ENCODE measurements at places on chromosomes 2 and 18.

DNA sequence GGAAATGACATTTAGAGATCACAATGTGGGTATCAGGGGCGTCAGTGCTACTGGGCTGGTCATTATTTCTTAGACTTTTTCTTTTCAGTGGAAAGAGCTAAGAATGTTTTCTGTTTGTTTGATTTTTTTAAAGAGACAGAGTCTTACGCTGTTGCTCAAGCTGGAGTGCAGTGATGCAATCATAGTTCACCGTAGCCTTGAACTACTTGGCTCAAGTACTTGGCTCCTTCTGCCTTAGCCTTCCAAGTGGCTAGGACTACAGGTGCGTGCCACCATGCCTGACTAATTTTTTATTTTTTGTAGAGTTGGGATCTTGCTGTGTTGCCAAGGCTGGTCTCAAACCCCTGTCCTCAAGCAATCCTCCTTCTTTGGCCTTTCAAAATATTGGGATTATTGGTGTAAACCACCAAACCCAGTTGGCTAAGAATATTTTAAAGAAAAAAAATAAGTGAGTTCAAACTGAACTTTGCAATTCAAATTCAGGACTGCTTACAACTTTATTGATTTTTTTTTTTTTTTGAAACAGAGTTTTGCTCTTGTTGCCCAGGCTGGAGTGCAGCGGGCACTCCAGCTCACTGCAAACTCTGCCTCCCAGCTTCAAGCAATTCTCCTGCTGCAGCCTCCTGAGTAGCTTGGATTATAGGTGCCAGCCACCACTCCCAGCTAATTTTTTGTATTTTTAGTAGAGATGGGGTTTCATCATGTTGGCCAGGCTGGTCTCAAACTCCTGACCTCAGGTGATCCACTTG, 154.2 kb downstream of the MIB1 start:
- no peak for DNase-seq

- no peak for DNase-seq
Observed at GRCh38 chr2:174788291-174788929, 24.1 kb upstream of the CHRNA1 start.

GRCh38 chr2:12709207-12709522, 7.6 kb upstream of the TRIB2 start:
- DNase-seq: no peak

DNA sequence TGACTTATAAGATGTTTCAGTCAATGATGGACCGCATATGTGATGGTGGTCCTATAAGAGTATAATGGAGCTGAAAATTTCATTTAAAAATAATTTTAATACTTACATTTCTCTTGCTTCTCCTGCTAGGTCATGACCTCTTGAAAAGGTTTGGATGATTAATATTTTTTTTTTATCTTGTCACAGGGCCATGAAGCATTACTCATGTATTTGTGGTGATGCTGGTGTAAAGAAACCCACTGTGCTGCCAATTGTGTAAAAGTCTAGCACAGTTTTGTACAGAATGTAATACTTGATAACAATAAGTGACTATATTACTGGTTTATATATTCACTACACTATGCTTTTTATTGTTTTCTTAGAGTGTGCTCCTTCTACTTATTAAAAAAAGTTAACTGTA, 124.2 kb upstream of the CELF4 start:
- no peak for DNase-seq

DNA sequence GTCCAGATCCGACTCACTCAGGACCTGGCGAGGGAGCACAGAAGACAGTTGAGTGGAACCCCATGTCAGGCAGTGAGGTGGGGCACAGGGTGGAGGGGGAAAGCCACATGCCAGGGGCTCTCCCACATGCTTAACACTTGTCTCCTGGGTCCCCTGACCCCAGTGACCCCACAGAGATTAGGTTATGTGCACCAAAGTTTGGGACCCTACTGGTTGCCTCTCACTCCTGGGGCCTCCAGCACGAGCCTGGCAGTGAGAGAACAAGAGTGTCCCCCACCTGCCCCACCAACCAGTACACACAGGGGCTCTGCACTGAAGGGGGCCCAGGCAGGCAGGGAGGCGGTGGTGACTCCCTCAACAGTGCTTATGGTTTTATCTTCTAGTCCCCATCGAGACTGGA, 58.3 kb downstream of the CIB4 start:
- DNase-seq: no peak

DNA sequence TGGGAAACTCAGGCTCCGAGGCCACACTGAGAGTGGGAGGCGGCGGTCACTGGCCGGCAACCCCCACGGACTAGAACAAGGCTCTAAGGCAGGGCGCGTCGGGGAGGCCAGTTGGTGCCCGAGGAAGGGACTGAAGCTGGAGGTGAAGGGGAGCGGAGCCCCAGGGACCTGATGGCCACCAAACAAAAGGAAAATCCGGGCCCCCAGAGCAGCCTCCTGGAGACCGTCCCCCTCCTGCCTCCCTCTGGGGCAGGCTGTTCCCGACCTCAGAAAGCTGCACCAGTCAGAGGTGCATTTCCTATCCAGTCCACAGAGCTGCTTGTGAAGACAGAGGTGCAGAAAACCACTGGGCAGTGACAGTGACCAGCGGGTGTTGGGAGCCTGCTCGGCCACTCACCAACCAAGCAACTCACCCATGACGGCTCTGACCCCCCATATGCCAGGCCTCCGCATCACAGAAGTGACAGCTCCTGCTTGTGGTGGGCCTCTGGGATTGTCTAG, 172.7 kb downstream of the TWIST2 start:
- no peak for DNase-seq

GRCh38 chr2:119245076-119245840, 21.6 kb downstream of the STEAP3 start:
- no peak for DNase-seq

- no peak for DNase-seq
Observed at GRCh38 chr2:30866974-30867373, 59.7 kb upstream of the CAPN13 start.

DNA sequence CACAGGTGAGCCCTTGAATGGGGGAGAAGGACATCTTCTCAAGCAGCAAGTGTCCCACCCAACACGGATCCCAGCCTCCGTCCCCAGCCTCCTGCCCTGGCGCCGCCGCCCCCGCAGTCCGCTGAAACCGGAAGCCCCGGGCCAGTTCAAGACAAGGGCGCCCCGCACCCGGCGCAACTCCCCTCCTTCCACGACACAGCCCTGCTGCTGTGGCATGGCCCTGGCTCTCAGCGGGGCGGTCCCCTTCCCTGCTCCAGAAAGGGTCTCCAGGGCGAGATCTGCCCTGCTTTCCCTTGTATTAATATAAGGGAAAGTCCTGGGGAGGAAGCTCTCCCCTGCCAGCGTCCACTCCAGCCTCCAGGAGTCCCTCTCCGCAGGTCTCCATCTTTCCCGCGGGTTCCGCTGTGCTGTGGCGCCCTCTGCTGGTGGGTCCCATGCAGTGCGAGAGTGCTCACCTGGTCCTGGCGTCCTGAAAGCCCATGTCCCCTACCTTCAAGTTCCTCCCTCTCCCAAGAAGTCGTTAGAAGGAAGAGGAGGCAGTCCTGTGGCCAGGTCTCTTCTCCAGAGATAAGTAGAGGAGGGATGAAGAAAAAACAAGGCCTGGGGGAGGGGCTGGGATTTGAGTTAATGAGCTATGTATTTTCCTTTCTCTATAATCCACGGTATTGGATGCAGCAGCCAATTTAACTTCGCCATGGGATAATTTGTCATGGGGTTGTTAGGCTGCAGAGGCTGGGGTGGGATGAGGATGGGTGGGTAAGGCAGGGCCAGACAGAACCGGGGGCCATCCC, 176.0 kb downstream of the SMAD2 start:
- DNase-seq: peak; percentile 79

DNA sequence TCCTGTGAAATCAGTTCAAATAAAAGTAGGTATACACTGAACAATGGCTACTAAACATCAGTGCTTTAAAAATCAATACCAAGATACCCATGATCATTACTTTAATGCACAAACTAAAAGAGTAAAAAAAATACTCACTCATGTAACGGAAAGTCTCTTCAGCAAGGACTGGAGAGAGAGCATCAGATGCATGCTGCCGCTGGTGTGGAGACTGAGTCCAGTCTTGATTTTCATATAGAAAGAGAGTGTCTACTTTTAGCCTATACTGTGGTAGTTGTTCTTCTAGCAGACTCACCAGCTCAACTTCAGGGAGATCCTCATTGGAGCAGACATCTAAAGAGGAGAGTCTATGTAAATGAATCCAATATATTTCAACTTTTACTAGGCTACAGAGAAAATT, 44.0 kb downstream of the TRAK2 start:
- no peak for DNase-seq

GRCh38 chr18:57780706-57781347, 22.3 kb downstream of the ATP8B1 start:
- no peak for DNase-seq

- no peak for DNase-seq
Observed at GRCh38 chr18:24170360-24170759, 31.5 kb downstream of the CABYR start.

GRCh38 chr18:68445136-68445535, 269.8 kb downstream of the TMX3 start:
- no peak for DNase-seq

- DNase-seq: no peak
Observed at GRCh38 chr18:7632152-7633098, 65.3 kb downstream of the PTPRM start.

DNA sequence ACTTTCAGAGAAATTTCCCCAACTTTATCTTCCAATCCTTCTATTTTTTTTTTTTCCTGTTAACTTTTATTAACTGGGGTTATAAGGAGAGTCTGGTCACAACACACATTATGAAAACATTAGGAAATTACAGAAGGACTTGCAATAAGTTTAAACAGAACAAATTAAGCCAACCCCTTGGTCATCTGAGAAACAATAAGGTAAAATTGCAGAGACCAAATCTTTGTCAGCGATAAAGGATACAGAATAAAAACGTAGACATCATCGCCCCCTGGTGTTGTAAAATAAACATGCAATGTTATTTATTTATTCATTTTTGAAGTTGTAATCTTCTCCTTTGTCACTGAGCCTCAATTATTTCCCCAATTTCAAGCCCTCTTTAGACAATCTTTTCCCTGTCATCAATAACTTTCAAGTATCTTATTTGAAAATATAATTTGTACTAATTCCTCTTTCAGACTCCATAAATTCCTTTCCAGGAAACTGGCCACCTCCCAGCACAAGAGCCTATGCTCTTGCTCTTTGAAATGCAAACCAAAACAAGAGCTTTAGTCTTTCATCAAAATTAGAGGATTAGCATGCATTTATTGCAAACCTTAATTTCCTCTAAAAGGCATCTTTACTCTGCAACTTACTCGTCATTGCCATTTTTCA, 19.5 kb downstream of the G6PC2 start:
- no peak for DNase-seq

DNA sequence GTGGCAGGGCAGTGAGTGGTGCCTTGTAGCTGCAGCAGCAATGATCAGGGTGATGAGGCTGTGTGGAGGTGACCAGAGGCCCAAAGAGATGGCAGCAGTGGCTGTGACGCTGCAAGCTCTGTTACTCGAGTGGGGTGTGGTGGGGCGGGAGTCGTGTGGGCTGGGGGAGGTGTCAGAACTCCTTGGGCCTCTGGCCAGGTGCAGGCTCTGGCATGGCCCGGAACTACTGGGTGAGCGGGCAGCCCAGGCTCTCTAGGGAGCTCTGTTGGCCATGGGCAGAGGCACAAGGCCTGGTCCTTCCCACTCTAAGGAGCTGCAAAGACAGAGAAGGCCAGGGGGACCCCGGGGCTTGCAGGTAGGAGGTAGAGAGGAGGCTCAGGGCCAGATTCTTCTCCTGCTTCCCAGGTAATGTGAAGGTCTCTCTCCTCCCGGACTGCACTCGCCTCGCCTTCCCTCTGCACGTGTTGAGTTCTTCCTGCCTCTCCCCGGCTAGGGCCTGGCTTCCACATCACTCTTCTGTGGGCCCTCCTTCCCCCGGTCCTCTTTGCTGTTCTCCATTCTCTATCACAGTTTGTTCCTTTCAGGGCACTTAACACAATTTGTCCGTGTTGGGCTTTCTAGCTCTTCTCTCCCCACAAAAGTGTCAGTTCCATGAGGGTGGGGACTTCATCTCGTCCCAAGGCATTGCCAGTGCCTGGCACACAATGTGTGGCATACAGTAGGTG, 114.8 kb downstream of the MCFD2 start:
- no peak for DNase-seq

- no peak for DNase-seq
Observed at GRCh38 chr2:86360776-86361175, 23.4 kb upstream of the REEP1 start.

DNA sequence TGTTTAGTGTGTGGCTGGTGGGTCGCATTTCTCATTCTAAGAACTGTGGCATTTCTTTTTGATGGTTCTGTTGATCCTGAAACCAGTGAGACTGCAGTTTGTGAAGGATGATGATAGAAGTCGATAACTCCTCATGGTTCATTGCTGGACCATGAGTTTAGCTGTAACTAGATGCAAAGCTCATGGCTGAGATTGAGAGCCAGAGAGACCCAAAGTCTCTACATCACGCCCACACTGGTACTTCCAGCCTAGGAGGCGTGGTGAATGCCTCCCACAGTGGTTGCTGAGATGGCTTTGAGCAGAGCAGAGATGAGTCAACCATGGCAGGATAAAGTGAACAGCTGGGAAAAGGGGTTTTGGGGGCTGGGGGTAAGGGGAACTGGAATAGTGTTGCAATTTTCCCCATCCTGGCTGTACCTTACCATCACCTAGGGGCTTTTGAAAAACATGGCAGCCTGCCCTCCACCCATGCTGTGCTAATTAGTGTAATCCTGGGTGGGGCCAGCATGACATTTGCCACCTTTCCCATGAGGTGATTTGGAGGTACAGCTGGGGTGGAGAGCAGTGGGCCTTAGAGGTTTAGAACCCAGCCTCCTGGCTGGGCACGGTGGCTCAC, 24.1 kb downstream of the INPP4A start:
- peak; percentile 69 for DNase-seq

DNA sequence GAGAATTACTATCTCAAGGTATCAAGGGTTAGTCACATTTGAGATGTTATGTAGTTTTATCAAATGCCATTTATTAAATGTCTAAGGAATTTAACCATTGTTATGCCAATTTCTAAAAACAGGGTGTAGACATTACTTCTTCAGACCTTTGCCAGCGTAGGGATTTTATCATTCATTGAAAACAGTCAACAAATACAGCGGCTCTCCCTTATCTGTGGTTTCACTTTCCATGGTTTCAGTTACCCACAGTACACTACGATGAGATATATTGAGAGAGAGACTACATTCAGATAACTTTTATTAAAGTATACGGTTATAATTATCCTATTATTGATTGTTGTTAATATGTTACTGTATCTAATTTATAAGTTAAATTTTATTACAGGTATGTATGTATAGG, 234.7 kb downstream of the TMX3 start:
- no peak for DNase-seq

DNA sequence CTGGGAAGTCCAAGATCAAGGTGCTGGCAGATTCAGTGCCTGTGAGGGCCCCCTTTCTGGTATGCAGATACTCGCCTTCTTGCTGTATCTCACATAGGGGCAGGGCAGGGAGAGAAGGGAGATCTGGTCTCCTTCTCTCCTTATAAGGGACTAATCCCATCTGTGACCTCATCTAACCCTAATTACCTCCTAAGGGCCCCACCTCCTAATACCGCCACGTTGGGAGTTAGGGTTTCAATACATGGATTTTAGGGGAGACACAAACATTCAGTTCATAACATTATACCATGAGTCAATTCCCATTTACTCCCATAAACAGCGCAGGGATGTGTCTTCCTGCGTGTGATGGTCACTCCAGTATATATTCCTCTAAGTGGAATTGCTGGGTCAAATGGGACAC, 73.8 kb upstream of the TXNDC2 start:
- DNase-seq: no peak

- DNase-seq: no peak
Observed at GRCh38 chr2:130754811-130755210, 529 bp upstream of the AMER3 start.

GRCh38 chr2:110645616-110646015, 32.2 kb downstream of the BUB1 start:
- no peak for DNase-seq
